SHP77 treated with DMSO at 0.1 percent for 48 hours (cell line): ENCODE measurements at places on chromosomes 6 and 20.

GRCh38 chr6:46191961-46192360 lies 21.2 kb upstream of the ENPP5 start:
- no peak for DNase-seq

DNA sequence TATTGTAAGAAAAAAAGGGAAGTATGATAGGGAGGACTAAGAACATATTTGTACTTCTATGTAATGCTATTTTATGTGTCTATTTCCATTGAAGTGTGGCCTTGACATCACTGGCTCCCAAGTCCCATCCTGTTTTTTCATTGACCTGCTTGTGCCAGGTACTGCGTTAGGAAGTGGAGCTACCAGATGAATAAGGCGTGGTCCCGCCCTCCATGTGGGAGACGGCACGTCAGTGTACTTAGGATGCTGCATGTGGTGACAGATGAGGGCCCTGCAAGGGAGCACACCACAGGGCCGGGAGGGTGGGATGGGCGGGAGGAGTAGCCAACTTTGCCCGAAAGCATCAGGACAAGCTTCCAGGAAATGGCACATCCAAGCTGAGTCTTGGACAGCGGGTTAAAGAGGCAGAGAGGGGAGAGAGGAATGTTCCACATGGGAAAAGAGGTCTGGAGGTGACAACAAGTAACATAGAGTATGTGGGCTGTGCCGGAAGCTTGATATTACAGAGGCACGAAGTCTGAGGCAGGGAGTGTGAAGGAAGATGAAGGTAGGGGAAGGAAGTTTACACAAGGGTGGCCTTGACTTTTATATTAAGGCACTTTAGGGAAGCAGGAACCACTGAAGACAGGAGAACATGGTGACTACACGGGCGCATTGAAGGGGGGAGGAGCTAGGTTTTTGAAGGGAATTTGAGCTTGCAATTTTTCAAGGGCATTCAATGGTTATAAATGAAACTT lies 140.6 kb downstream of the MTHFD1L start:
- no peak for DNase-seq

GRCh38 chr6:42468273-42468672 lies 16.5 kb upstream of the TRERF1 start:
- DNase-seq: no peak

- DNase-seq: no peak
These were observed 4.0 kb upstream of the GJB7 start for GRCh38 chr6:87333033-87333432.

- no peak for DNase-seq
These were observed 2.7 kb upstream of the DLL1 start for GRCh38 chr6:170293341-170294231.

DNA sequence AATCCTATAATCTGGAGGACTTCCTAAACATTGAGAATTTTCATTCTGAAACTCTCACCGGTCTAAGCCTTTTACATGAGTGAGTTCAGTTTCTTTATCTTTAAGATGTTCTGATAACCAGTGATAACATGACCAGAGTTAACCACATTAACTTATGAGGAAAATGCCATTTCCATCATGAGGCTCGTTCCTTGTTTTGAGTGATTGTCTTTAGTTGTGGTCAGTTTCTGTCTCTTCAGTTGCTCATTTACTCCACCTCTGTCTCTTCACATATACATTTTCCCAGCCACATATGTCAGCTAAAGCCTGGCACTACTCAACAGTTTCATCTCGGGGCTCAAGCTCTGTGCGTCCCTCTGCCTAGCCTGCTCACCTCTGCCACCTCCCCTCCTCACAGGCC lies 70.4 kb downstream of the JAG1 start:
- no peak for DNase-seq

DNA sequence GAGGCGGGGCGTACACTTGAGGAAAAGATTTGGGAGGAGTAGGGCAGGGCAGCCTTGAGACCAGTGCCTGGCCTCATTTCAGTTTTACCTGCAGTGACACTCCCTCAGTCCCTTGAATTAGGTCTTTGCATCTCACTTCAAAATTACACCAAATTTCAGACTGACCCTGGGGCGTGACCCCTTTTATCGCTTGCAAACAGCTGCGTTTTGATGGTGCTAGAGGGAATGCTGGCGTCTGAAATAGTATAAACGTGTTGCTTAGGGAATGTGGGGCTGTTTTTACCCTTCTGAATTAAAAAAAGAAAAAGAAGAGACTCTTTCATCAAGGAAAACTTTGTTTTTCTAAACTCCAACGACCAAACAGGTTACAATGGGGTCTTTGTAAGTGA lies 21.0 kb downstream of the COL9A1 start:
- no peak for DNase-seq

- DNase-seq: no peak
These were observed 59.1 kb upstream of the PTPN1 start for GRCh38 chr20:50450881-50451752.

- DNase-seq: no peak
These were observed 3.9 kb upstream of the BPIFA2 start for GRCh38 chr20:33163856-33164762.

GRCh38 chr20:8631271-8631670 lies 437.6 kb upstream of the PLCB4 start:
- DNase-seq: no peak

- no peak for DNase-seq
These were observed 43.1 kb downstream of the DSTN start for GRCh38 chr20:17612992-17613327.

DNA sequence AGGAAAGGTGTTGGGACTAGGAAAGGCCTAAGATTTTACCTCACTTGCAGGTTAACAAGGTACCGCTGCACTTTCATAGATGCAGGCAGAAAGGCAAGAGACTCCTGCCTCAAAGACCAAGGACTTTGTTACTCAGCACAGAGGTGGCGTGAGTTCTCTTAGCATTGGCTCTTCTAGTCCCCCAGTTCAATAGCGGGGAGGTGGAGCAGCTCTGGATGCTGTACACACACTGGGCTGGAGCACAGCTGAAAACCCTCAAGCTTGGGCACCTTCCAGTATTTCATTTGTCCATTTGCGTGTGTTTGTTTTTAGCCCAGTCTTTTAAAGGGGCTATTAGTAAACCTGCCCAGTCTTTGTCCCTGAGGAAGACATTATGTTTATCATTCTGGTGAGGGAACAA lies 345.2 kb downstream of the FARS2 start:
- peak; percentile 59 for DNase-seq

- DNase-seq: no peak
These were observed 116.0 kb upstream of the MRPS10 start for GRCh38 chr6:42333612-42334011.

GRCh38 chr6:157436219-157436943 lies 55.4 kb downstream of the ZDHHC14 start:
- DNase-seq: no peak

GRCh38 chr6:16600026-16600425 lies 161.2 kb downstream of the ATXN1 start:
- DNase-seq: no peak

- no peak for DNase-seq
These were observed 131.1 kb downstream of the VEGFA start for GRCh38 chr6:43900916-43901732.

DNA sequence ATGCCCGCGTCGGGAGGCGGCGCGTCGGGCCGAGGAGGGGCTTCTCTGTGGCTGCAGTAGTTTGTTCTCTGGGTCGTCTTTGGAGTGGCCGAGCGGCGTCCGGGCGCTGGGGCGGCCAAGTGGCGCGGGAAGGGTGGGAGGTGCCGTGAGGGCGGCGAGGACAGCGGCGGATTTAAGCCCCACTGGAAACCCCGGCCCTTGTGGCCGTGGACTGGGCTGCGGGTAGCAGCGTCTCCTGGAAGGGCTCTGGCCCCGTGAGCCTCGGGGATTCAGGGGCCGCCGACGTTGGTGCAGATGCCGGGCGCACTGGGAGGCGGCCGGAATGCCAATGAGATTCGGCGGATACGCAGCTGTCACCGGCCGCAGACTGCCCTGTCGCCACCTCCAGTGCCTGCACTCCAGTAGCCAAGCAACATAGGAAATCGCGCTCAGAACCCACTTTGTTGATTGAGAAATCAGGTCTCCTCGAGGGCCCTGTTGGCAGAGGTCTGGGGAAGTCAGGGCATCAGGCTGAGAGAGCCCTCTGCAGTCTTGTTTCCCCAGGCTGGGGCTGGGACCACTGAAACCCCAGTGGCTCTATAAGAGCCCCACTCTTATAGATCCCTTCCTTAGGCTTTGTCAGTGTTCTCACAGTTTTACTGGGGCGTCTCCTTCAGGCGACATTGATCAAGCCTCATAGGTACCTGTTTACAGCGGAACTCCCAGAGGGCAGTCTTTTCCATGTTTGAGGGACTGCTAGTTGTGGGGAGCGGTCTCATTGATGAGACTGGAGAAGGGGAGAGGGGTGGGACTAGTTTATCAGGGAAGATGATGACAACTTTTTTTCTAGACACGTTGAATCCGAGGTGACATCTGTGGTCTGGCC lies 642 bp downstream of the GZF1 start:
- DNase-seq: no peak

DNA sequence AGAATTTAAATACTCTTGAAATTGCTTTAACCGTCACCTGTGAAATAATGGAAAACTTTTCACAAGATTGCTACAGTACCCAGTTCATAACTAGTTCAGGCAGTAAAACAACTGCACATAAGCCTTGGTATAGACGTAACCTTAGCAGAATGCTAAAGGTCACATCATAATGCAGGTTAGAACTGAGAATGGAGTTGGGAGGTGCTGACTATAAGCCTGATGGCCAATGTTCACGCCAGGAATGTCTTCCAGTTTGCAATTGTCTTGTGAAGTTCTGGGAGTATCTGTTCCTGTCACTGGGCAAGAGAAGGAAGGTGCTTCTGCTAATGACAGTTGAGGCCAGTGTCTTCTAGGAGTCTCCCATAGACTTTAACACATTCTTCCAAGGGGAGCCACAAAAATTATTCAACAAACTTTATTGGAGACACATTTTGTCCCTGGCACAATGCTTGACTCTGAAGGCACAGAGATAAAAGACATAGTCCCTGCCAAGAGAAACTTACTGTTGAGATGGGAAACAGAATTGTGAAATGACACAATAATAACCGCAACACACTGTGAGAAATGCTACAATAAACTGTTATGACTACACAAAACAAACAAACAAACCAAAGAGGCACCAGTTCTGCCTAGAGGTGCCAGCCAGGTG lies 24.6 kb upstream of the CEP162 start:
- no peak for DNase-seq

DNA sequence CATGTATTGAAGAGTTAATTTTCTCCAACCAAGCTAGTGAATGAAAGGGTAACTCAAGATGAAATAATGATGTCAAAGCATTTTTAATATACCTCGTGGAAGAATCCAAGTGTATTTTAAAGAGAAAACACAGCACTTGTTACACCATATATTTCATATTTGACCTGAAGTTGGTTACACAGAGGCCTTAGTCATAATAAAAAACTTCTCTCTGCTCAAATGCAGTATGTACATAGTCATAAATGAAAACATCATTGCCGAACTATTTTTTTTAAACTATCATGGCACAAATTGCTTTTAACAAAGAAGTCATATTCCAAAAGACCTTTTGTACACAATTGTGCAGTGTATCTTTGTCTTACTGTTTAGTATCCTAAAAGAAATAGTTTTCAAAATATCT lies 43.0 kb downstream of the BACH2 start:
- no peak for DNase-seq

GRCh38 chr20:50519036-50519762 lies 9.0 kb downstream of the PTPN1 start:
- DNase-seq: no peak
